ENCODE measurements at places on chromosomes 12 and 14.
A peak's percentile ranks its signal among the peaks of the same experiment; 100 is the strongest.

DNA sequence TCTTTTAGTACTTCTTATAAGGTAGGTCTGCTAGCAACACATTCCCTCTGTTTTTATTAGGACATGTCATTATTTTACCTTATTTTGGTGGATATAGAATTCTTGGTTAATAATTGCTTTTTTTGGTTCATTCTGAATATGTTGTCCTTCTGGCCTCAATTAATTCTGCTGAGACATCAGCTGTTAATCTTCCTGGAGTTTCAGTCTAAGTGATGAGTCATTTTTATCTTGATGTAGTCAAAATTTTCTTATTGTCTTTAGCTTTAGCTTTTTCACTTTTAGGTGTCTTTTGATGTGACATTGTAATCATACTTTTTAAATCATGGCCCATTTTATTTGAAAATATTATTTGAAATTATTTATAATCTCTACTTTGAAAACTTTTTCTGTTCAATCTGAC is 104.9 kb upstream of the PMCH start:
- DNase-seq = no peak

GRCh38 chr12:44184499-44185206 is 348.8 kb downstream of the TMEM117 start:
- no peak for DNase-seq

- no peak for DNase-seq
Measured at GRCh38 chr14:58697930-58698642, 60.3 kb downstream of the DACT1 start.

- DNase-seq = no peak
Measured at GRCh38 chr14:99736603-99737371, 52.7 kb downstream of the CYP46A1 start.

GRCh38 chr14:65961004-65961403 is 525.2 kb upstream of the CCDC196 start:
- DNase-seq = peak; percentile 13

- peak; percentile 40 for DNase-seq
Measured at GRCh38 chr12:47273191-47273626, 193.4 kb upstream of the AMIGO2 start.

DNA sequence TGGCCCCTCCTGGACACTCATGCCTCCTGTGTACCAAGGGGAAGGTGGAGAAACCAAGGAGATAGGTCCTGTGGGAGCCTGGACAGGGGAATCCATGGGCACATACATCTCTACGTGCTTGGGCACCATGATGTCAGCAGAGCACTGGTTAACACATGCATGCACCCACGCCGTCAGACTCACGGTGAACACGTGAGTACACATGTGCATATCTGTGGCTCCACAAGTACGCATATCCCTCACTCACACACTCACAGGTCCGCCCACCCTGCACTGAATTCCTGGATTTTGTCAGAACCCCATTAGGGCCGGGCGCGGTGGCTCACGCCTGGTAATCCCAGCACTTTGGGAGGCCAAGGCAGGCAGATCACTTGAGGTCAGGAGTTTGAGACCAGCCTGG is 29.1 kb upstream of the COX6A1 start:
- DNase-seq = no peak

DNA sequence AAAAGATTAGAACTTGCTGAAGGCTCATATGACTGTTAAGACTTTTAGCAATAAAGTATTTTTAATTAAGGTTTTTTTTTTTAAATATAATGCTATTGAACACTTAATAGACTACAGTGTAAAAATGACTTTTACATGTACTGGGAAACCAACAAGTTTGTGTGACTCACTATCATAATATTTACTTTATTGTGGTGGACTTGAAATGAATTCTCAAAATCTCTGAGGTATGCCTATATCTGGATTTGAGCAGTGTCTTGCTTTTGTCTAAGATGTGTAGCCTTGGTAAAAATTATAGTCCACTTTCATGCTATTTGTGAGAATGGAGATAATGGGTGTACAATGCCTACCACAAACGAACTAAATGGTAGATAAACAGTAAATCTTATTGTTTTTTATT is 33.9 kb upstream of the NAV3 start:
- peak; percentile 31 for DNase-seq

DNA sequence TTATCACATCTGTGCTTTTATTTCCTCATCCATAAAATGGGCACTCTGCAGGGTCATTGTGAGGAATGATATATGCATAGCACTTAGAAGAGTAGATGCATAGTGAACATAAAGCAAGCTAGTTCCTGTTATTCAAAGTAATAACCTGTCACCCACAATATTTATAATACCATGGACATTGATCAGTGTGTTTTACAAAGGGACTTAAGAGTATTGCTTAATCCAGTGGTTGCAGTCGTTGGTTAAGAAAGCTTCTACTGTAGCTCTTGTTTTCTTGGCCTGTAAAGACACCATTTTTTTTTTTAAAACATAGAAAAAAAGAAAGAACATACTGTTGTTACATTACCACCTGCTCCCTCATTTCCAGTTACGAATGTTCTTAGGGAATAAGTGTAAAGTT is 13.1 kb downstream of the METAP2 start:
- no peak for DNase-seq

DNA sequence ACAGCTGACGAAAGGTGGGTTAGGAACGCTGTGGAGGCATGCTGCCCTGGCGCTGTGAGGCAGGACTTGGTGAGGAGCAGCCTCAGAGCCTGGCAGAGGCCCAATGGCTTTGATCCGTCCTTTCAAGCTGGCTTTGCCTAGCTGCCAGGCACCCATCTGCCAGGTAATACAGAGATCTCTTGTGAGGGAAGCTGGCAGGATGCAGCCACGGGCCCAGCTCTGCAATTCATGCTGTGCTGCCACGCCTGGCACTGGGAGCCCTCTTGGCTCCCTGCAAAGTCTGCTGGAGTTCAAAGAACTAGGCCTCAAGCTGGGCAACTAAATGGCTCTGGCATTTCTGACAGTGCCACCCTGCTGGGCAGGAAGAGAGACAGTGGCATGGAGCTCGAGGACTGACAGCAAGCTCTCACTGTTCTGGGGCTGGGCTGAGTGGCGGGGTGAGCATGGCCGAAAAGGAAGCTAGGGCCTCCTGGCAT is 18.7 kb downstream of the IQSEC3 start:
- no peak for DNase-seq

- no peak for DNase-seq
Measured at GRCh38 chr12:64650762-64651161, 40.5 kb downstream of the RASSF3 start.

DNA sequence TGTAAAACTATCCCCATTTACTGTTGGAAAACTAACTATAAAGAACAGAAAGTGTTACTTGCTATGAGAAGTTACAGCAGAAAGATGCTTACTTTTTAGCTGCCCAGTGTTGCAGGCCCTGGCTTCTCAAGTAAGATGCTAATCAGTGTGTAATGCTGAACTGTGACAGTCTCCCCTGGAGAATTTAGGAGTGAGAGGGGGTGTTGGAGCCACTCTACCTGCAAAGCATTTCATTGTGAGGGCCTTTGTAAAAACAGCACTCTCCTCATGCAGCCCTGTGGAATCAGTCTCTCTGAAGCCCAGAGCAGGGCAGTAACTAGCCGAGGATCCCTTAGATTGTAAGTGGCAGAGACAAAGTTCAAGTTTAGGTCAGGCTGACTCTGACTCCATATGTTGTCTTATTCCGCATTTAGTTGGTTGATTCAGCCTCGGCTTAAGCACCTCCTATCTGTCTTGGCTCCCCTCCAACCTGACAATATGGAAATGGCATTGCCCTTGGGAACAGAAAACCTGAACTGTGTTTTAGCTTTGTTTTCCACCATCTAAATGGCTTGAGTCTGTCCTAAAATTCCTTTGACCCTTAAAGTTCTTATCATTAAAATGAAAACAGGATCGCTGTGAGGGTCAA is 141.3 kb downstream of the PRKCH start:
- DNase-seq = peak; percentile 48

GRCh38 chr12:92641291-92641690 is 61.5 kb upstream of the PLEKHG7 start:
- DNase-seq = no peak

DNA sequence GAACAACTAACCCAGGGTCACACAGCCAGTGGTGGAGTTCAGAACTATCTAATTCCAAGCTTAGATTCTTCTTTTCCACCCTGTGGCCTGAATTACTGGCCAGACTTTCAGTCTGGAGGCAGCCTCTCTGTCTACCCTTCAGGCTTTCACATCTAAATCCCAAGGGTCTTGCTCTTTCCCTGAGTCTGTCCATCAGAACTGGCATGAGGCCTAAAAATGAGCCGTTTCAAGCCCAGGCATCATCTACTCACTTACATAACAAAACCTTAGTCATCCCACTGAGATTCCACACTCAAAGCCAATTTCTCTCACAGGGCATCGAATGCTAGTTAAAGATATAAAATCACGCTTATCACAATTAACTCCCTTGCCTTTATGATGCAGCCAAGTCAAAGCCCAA is 1.3 kb upstream of the PTGDR start:
- DNase-seq = no peak

- no peak for DNase-seq
Measured at GRCh38 chr12:62718762-62719426, 216.1 kb downstream of the PPM1H start.

DNA sequence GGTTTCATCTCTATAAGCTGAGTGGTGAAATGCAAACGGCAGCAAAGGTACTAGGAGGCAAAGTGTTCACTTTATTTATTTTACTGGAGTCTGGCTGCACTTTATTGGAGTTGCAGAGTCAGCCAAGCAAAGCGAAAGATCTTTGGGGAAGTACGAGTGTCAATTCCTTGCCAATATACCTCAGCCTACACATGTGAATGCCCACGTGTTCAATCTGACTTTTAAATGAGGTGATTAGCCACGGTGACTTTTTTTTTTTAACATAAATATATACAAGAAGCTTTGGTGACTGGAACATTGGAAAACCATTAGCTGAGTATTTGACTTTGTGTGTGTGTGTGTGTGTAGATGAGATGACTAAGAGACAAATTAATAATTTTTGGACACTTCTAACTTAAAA is 178.8 kb downstream of the NTS start:
- DNase-seq = no peak

GRCh38 chr14:56189307-56189706 is 71.1 kb downstream of the PELI2 start:
- peak; percentile 71 for DNase-seq

- DNase-seq = no peak
Measured at GRCh38 chr14:51960866-51961265, 28.5 kb upstream of the RTRAF start.

DNA sequence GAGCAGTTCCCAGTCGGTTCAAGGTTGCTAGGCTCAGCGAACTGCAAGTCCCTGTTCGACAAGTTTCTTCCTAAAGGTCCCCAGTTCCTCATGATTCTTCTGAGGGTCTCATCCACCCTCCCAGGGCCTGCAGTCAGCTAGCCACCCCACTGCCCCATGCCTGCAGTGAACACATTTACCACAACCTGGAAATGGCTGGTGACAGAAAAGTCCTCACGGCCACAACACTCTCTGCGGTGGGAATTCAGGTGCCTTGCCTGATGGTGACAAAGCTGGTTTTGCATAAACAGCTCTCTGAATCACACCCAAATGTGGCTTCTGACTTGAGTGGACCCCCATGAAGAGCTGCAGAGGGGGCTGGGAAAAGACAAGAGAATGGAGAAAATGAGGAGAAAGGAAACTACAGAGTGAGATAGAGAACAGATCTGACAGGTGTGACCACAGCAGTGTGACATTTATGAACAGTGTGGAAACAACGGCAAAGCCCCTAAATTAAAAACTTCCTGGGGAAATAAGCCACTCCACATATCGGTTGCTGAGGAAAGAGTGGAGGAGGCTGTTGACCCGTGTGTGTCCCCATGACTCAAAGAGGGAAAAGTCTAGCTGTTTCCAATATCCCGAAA is 1.3 kb upstream of the CD27 start:
- no peak for DNase-seq

GRCh38 chr14:55689981-55690871 is 110.2 kb downstream of the KTN1 start:
- no peak for DNase-seq

- DNase-seq = no peak
Measured at GRCh38 chr14:38078393-38078792, 129.3 kb upstream of the SSTR1 start.

DNA sequence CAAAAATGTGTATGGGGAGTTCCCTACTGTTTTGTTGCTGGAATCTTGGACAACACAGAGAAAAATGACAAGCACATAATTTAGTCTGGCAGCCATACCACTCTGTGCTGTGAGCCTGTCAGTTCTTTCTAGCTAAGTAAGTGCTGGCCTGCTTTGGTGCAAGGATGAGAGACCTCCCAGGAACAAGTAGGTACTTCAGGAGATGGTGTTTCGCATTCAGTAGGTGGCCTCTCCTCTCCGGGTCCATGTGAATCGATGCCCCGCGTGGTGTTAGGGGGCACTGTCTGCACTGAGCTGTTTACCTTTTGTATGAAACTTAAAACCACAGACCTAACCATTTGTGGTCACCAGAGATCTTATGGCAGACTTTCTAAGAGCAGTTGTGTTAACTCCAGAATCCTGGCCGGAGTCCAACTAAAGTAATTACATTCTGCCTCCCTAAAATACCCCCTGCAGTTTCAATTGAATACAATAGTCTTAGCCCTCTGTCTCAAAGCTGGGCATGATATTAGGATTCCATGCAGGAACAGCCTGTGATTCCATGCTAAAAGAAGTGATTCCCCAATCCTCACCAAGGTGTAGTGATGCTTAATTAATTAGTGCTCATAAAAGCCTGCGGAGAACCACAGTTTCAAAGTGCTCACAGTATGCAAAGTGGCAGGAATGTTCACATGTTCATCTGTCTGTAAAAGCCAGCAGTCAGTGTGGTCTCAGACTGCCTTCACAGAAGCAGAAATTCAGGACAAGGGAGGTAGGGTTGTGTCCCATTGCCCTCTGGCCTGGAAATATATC is 64.2 kb downstream of the LLPH start:
- DNase-seq = peak; percentile 26

DNA sequence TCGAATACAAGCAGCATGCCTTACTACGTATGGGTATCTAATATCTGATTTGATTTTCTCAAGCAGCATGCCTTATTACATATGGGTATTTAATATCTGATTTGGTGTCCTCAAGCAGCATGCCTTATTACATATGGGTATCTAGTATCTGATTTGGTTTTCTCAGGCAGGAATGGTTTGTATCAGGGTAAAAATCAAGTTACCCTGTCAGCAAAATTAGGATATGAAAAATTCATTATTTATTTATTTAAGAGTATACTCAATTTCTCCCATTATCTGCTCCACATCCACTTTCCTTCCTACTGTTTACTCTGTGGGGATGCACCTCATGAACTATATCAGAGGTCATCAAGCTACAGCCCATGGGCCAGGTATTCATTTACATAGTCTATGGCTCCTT is 21.9 kb downstream of the ZNF891 start:
- DNase-seq = no peak

- DNase-seq = no peak
Measured at GRCh38 chr14:73369428-73369827, 88.9 kb downstream of the NUMB start.

DNA sequence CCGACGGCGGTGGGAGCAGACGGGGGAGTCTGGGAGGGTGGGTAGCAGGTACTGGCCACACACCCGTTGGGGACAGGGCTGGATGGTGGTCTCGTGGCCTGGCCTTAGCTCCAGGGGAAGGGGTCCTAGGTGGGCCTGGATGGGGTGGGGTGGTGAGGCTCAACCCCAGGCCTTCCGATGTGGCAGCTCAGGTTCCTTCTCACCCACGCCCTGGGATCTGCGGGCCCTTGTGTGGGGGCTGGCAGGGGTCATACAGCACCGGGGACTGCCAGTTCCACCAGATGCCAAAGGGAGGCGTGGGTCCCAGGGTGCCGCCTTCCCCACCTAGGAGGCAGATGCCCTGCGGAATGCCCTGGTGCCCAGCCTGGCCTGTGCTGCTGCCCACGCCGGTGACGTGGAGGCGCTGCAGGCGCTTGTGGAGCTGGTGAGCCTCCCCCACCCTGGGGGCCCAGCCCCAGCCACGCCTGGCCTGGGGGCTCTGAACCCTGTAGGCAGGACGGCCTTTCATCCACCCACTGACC is 21.0 kb downstream of the ASPG start:
- no peak for DNase-seq

GRCh38 chr14:81859046-81859445 is 325.4 kb upstream of the SEL1L start:
- DNase-seq = no peak

Measured in A172 (cell line).